ENCODE measurements at places on chromosomes 7 and 10.

DNA sequence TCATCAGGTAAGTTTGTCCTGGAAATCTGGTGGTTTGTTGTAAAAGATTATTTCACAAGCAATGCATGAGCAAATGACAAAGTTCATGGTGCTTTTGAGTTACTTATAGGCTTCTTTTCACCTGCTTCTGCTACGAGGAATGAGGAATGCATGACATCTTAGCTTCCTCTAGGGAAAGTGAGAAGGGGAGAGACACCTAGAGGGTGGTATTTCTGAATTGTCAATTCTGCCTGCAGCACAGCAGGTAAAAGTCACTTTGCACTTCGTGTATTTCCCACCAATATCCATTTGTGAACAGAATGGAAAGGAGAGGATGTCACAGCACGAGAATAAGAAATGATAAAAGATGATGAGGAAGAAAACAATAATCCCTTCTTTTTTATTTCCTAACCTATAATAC lies 153.4 kb upstream of the FEZF1 start:
- DNase-seq: no peak

- no peak for DNase-seq
Measured at GRCh38 chr7:24284699-24285506, 913 bp downstream of the NPY start.

DNA sequence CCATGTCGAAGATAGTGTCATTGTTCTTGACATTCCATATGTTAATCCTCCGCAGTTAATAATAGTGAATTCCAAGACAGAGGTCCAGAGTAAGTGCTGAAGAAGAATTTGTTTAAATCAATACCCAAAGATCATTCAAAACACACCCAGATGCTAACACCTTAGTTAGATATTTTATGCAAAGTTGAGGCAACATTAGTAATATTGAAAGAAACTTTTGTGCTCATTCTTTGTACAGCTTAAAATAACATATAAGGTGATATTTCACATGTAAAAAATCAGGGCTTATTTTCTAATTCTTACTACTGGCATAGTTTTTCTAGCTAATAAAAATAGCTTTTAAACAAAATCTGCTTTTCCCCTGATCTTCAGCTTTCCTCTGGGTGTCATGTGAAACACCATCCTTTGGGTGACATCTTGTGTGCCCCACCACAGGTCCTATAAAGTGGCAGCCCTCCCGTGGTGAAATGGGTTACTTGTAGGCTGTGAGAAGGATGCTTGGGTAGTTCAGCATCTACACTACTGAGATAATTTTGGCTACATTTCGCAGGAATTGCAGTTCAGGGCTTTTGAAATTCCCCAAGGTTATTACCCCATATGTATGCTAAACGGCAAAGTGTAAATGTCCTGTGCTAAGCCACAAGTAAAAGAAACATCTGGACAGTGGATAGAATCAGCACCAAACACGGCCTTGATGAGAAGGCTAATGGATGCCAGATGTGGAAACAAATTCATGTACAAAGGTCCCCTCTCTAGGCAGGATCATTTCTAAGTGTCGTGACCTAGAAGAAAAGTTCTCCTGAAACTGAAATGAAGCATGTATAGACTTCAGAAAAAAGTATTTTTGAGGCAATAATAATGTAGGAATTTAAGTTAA lies 105.4 kb downstream of the GRM3 start:
- no peak for DNase-seq

DNA sequence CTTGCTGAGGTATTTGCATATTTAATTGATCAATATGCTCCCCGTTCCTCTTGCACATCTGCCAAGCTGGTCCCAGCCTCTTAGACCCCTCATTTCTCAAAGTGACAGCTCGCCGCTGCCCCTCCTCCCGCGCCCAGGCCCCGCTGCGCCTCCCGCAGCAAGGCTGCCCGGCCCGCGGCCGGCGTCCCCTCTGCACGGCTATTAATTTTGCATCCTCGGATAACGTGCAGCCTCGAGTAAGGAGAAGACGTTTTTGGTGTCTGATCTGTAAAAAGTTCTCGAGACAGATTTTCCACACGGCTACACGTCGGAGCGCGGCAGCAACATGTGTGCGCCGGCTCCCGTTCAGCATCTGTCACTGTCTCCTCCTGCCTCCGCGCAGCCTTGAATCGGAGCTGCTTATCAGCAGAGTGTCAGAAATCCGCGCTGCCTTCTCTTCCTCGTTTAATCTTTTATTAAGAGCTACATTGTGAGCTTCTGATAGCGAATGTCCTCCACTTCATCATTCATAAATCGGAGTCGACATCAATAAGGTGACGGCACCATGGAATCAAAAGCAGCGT lies 65.3 kb downstream of the EBF3 start:
- no peak for DNase-seq

- peak; percentile 88 for DNase-seq
Measured at GRCh38 chr7:155205368-155206317, 92.0 kb upstream of the INSIG1 start.

- DNase-seq: no peak
Measured at GRCh38 chr7:71735961-71736556, 604.1 kb downstream of the GALNT17 start.

Measured in stimulated activated CD4-positive, alpha-beta T cell treated with anti-CD3 and anti-CD28 coated beads, Interleukin-12 subunit alpha, Interleukin-12 subunit beta, amount 100 ng/mL, for 24 hours (primary cell).